ENCODE measurements at places on chromosomes 3 and 15. TPM values are rescaled to one million over a fixed set of nuclear protein-coding genes. Genes with fewer than 3 reads are reported as not detected.

DNA sequence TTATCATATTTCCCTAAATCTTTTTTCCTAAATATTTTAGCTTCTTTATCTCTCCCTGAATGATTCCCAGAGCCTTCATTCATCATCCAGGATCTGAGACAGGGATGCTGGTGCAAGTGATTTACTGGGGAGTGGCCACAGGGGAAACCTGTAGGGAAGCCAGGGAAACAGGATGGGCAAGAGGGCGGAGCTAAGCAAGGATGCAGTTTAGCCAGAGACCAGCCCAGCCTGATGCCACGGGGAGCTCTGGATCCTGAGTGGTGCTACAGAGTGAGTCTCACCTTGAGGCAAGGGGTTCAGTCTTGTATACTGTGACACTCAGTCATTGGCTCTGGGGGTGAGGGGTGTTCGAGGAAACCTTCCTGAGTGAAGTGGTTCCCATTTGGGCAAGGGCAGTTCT is 39.7 kb upstream of the LRRFIP2 start:
- no peak for DNase-seq

DNA sequence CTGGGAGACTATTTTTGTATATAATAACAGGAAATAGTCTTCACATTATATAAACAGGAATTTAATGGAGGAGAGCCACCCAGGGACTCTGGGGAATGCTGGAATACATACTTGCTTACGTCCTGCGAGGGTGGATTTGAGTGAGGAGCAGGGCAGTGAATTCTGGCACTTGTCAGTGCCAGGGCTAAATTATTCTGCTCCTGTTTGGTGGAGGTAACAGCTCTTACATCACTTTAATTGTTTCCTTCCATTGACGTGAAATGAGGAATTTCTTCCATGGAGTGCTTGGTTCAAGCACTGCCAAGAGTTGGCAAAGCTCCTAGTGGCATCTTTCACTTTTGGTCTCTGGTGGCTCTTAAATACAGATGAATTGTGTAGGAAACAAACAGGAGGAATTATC is 94.1 kb upstream of the GOLGA8J start:
- no peak for DNase-seq

Gene RTP1
- not detected for total RNA-seq

DNA sequence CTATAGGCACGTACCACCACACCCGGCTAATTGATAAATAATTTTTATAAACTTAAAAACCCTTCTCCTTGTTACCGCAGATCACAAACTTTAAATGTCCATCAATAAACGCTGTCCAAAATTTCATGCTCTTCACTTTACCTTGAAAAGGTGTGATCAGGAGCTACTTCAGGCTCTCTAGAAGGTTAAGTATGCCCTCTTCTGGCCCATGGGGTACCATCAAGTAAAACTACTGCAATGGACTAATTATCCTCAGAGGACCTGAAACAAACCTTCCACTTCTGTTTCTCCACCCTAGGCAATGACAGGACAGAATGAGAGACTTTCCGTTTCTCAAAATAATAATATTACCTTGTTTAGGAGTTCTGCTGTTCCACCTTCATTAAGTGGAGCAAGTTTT is 9.2 kb downstream of the LZTFL1 start:
- no peak for DNase-seq

DNA sequence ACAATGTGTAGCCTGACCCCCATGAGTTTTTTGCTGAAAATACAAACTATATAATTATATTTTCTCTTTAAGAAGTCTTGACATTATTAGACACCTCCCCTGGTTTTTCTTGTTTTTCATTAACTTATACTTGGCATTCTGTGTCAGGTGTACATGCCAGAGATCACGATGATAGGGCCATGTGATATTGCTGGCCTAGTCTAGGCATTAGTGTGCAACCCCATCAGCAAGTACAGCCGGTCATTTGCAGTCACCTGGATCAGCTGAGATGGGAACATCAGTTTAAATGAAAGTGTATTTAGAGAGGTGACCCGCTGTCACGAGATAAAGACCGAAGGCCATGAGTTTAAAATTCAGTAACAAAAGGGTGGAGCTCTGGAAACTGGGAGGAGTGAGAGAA is 12.6 kb upstream of the SPPL2A start:
- DNase-seq = no peak

Gene ANKUB1
- total RNA-seq = not detected

Gene AADACL2
- not detected for total RNA-seq

Gene PLOD2
- 0.21 TPM for total RNA-seq

DNA sequence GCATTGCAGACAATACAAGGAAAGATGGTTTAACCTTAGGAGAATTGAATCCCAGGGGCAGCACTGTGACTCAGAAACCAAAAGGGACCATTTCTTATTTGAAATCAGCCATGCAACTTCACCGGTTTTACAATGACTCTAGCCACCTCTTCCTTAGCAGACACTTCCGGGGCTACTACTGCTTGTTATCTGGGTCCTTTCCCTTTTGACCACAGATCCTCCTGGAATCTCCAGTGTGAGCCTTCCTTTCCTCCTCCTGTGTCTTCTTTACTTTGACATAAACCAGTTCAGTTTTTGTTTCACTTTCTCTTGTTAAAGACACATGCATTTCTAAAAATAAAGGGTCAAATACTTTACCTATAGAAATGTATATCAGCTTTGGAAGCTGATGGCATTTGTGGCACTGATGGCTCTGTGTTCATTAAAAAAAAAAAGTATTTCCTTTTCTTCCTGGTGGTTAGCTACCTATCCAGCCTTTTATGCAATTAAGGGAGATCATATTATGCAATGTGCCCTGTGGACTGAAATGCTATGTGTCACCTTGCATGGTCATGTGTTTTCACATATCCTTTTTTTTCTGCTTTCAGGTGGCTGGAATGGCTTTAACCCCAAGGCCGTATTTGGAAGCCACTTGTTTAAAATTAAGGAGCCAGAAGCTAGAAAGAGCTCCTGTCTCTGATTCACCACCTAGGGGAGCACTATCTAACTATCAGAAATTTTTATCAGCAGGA is 296.2 kb downstream of the CHL1 start:
- DNase-seq = no peak

Gene MYRIP
- 0.08 TPM for total RNA-seq

Gene CPN2
- not detected for total RNA-seq

GRCh38 chr3:93843981-93844380 is 129.7 kb downstream of the PROS1 start:
- no peak for DNase-seq

DNA sequence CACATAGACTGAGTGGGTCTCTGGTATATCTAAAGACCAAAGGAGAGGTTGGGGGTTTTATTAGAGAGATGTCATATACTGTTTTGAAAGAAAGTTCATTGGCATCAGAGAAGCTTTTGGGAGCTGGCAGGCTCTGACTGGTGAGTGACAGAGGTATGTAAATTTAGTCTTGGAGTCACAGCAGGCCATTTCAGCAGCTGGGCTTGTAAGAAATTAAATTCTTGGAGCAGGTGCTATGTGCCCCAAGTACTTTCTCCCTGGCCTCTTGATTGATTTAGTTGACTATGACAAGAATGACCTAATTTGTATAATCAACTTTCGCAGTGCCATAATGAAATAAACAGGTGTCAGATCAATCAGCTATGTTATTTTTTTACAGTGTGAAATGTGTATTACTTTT is 47.8 kb upstream of the CDAN1 start:
- no peak for DNase-seq

- no peak for DNase-seq
Measured at GRCh38 chr3:48187579-48188265, 495 bp downstream of the CDC25A start.

Gene CRYBG3
- 4.0 TPM for total RNA-seq

GRCh38 chr3:33900809-33901505 is 102.5 kb downstream of the PDCD6IP start:
- DNase-seq = no peak

Gene DLL4
- total RNA-seq = not detected

DNA sequence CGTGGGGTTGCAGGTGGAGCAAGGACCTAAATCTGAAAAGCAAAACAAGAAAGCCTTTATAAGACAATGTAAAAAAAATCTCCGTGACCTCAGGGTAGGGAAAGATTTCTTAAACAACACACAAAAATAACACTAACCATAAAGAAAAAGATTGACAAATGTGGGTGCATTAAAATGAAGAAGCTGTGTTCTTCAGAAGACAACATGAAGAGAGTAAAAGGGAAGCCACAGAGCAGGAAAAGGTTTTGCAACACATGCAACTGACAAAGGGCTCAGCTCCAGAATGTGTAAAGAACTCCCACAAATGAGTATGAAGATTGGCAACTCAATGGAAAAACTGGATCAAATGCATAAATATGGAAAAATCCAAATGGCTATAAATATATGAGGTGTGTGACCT is 74.2 kb downstream of the MAGEF1 start:
- no peak for DNase-seq

Gene GABRA5
- not detected for total RNA-seq

Gene GNAT1
- not detected for total RNA-seq

- no peak for DNase-seq
Measured at GRCh38 chr15:64454282-64454681, 6.1 kb upstream of the ZNF609 start.

Measured in GM12878 (cell line).